ENCODE measurements at places on chromosomes 12 and 14.

- DNase-seq, result no peak
These were observed 96.6 kb upstream of the G2E3 start for GRCh38 chr14:30462358-30462757.

GRCh38 chr14:21072031-21072473 is 1.9 kb downstream of the ARHGEF40 start:
- DNase-seq, result peak; percentile 76

- DNase-seq, result no peak
These were observed 126.6 kb downstream of the SCARB1 start for GRCh38 chr12:124737040-124737419.

DNA sequence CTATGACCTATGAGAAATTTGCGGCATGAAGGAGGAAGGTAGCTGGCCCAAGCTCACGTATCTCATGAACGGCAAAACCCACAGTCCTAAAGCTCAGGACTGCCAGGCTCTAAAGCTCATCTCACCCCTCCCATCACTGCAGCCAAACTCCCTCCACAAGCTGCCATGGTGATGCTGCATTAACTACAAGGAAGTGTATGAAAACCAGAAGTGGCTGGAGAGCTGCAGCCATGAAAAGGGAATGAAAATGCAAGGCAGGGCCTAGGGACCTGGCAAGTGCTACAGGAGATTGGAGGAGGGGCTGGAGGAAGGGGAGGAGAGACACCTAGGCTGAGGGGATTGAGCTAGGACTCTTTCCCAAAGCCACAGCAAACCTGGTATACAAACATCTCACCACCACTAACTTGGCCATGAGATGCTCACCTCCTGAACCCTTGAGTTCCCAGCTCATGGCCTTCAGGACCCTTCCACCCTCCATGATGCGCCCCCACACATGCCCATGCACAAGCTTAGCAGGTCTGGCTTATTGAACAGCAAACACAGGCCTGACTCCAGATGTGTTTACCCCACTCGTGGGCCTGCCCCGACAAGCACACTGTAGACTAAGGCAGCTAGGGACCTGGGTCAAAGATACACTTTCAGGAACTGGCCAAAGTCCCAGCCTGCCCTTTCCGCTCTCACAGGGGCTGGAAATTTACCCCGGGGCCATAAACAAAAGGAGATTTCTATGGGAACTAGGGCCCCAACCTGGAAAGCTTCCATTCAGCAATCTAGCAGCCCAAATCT is 42.0 kb downstream of the LTBP2 start:
- peak; percentile 88 for DNase-seq

DNA sequence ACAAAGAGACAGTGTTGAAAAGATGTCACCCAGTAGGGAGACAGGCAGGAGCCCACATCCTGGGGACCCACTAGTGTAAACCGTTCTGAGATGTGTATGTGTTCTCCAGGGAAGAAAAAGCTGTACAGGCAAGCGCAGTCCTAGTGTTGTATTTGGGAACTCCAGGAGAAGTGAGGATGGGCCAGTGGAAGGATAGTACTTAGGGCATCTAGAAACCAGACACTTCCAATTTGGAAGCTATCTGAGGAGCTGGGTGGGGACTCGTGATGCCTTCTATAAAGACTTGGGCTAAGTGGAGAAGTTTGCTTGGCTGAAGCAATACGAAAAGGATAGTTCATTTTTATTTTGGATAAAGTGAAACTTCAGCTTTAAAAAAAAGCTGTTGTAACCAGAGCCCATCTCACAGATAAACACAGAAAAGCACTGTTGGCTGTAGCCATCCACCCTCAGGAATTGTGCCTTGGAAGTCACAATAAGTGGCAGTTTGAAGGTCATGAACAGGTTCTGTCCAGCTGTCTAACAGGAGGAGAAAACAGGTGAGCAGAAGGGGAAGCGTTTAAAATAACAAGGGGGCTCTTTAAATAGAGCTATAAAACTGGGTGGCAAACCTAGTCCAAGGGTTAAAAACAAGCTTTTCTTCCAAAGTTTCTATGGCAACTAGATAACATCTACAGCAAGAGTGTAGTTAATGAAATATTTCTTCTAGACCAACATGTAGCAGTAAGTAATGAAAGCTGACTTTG is 108.0 kb upstream of the ARHGAP5 start:
- DNase-seq, result no peak

DNA sequence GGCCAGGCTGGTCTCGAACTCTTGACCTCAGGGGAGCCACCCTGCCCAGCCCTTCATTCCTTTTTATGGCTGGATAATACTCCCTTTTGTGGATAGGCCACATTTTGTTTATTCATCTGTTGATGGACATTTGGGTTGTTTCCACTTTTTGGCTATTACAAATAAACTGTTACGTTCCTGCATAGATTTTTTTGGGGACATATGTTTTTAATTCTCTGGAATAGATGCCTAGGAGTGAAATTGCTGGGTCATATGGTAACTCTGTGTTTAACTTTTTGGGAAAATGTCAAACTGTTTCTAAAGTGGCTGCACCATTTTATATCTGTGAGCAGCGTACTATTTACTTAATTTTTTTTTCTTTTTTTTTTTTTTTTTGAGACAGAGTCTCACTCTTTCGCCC is 9.8 kb downstream of the KMT5A start:
- no peak for DNase-seq

DNA sequence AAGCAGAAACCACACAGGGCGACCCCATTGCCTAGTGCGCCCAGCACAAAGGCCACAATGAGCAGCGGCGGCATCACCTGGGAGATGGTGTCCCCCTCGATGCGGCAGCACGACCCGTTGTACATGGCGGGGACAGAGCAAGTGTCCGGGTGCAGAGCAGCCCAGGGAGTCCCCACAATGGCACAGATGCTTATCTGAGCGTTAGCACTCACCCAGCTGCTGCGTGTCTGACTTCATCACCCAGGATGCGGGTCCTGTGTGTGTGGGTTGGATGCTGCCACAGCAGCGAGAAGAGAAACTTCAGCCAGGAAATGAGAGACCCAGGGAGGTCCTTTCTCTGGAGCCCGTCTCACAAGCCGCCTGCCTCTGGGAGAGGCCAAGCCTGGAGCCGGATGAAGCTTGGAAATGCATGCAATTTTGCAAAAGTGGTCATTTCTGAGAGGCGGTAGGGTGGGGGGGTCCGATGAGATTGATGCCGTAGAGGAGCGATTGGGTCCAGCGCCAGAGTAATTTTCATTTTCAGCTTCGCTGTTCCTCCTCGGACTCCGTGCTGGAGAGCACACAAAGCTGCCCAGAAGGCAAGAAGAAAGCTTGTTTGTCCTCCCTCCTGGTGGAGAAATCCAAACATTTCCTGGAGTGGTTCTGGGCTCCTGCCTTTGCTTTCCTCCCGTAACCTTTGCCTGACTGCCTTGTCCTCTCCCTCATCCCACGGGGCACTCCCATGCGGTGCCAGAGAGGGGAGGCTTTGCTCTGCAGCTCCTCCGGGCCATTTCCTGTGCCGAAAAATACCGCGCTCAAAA is at the start of gene HCAR1:
Gene HCAR1 (minus strand): TSS at position 630 of the 800 bp plus-strand sequence. CDS start 505 bp downstream, at position 125.
- peak; percentile 25 for DNase-seq

DNA sequence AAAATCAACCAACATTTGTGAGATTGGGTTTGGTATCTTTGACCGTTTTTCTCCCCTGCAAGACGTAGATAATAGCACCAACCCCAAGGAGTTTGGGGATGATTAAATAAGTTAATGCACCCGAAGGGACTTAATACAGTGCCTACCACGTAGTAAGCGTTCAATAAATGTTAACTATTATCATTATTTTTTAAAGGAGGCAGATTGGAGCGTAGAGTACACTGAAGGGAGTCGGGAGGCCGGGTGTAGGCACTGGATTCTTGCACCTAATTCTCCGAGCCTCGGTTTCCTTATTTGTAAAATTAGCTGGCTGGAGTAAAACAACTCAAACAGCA is 367 bp upstream of the FRS2 start:
- no peak for DNase-seq
